Dorsolateral prefrontal cortex (tissue), 122 donors: ENCODE measurements at places on chromosomes 6 and 20.

DNA sequence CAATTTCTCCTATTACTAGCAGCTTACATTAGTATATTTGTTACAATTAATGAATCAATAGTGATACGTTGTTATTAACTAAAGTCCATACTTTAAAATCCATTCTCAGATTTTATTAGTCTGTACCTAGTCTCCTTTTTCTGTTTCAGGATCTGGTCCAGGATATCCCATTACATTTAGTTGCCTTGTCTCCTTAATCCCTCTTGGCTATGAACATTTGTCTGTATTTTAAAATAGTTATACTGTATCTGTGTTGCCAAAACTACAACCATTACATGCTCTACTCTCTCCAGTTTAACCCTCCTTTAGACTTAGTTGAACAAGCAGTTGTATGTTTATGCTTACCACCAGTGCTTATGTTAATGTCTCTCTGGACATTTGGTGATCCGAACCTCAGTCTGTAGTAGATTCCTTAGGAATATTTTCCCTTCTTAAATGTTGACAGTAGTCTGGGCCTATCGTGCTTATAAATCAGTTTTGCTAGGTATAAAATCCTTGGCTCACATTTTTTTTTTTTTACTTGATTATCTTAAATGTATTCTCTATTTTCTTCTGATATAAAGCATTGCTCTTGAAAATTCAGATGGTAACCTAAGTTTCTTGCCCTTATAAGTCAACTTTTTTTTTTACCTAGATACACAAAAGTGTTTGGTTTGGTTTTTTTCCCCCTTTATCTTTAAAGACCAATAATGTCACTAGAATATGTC is 12.2 kb downstream of the ALDH5A1 start:
- no peak for DNase-seq

GRCh38 chr6:8245726-8246125 is 143.4 kb upstream of the EEF1E1 start:
- DNase-seq = no peak

DNA sequence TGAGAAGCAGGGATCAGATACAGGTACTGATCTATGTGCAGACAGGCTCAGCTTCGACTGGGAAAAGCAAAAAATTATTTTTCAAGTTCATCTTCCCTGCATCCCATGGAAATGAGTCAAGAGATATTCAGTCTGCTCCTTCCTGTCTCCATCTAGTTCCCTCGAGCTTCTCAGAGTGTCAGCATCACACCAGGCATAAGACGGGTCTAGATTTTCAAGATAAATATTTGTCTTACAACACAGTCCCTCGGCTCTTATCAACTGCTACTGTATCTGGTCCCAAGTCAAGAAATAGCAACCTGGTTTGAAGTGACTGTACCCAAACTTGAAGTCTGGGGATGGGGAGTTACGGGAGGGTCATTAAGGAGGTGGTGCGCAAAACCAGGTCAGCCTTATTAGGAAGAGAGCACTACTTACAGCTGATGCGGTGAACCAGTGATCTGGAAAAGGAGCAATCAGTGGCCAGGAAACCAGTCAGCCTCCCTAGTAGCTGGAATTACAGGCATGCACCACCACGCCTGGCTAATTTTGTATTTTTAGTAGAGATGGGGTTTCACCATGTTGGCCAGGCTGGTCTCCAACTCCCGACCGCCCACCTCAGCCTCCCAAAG is 29.7 kb downstream of the ZMYND8 start:
- no peak for DNase-seq

GRCh38 chr6:43914272-43915147 is 144.5 kb downstream of the VEGFA start:
- no peak for DNase-seq

DNA sequence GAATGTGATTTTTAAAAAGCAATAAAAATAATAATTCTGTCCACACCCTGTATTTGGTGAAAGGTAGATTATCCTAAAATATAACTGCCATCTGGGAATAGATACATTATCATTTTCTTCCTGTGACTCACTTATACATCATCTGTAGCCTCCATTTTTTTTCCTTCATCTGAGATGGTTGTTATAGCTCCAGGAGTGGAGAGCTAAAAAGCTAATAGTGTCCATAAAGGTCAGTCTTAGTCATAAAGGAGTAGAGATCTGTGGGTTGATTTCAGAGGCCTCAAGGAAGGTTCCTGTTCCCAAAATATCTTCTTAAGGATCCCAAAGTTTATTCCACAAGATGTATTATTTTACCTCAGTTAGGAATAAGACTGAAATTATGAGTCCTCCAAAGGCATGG is 41.1 kb downstream of the FBXO5 start:
- no peak for DNase-seq

DNA sequence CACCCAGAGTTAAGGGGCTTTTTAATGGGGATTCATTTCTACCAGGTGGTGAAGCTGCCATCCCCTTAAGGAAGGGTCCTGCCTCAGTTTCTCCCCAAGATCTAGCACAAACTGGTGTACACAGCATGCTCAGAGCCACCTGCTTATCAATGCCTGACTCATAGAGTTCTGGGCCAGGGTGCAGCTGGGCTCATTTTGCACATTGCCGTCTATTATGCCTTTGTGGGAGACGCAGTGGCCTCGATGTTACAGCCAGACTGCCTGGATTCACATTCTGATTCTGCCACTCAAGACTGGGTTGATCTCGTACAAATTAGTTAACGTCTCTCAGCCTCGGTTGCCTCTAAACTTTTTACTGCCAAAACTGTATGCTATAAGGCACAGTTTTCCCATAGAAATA is 365.7 kb downstream of the ZFAND3 start:
- DNase-seq = peak; percentile 72

DNA sequence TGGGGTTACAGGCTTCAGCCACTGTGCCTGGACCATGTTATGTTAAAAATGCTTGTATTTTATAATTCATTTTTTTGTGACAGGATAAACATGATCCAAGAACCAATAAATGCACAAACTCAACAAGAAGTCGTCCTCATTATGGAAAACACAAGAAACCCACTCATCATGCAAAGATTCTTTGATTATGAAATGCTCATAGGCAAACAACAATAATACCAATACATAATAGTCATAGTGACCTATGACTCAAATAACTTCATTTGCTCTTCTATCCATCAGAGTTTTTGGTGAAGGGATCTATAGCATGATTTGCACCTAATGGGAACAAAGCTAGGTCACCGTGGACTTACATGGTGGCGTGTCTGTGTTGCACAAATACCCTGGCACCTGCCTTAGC is 217.1 kb upstream of the THEMIS start:
- DNase-seq = no peak

DNA sequence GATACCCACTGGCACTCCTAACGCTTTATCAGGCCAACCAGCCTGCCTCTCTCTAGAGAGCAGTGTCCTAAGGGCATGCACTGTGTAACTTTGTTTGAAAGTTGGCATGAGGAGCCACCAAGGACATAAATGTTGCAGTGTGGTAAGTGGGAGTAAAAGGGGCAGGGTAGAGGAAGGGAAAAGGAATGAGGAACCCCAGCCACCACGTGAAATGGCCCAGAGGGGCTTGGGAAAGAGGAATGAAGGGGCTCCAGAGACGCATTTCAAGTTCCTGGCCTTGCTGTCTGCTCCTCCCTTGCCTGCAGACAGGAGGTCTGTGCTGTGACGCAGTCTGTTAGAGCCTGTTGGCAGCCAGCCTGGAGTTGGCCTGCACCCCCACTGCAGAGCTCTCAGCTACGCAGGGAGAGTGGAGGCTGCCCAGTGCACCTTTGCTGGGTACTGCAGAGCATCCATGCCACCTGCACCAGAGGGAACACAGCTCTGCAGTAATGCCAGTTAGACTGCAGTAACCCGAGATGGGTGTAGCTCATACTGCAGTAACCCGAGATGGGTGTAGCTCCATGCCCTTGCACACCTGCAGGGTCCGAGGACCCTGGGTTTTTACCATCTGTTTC is 86.8 kb upstream of the SNAP25 start:
- DNase-seq = peak; percentile 70

GRCh38 chr20:51335329-51335841 is 207.1 kb downstream of the NFATC2 start:
- no peak for DNase-seq

GRCh38 chr6:156775717-156776116 is 1.5 kb upstream of the ARID1B start:
- no peak for DNase-seq

GRCh38 chr6:89138173-89138572 is 7.7 kb upstream of the PM20D2 start:
- no peak for DNase-seq

GRCh38 chr6:121688974-121689373 is 253.5 kb downstream of the GJA1 start:
- no peak for DNase-seq

GRCh38 chr6:125041740-125042459 is 79.7 kb downstream of the RNF217 start:
- DNase-seq = no peak

- no peak for DNase-seq
Observed at GRCh38 chr6:16383607-16384206, 145.3 kb downstream of the GMPR start.

DNA sequence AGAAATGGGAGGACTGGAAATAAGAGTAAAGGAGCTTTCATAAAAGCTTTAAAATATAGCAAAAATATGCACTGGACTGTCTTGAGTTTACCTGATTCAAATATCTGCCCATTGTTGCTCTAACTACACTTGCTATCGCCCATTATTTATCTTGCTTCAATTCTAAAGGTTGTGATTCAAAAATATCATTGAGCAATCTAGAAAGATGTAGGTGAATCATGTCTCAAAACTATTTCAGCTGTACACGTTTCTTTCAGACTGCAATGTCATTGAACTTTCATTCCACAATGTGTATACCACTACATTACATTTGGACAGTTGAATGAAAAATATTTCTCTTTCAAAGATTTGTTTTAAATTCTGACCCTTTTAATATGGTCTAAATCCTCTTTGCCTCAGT is 545.6 kb downstream of the BMP2 start:
- no peak for DNase-seq
